ENCODE measurements at places on chromosomes 2 and 18. TPM values are rescaled to one million over a fixed set of nuclear protein-coding genes. Genes with fewer than 3 reads are reported as not detected.

DNA sequence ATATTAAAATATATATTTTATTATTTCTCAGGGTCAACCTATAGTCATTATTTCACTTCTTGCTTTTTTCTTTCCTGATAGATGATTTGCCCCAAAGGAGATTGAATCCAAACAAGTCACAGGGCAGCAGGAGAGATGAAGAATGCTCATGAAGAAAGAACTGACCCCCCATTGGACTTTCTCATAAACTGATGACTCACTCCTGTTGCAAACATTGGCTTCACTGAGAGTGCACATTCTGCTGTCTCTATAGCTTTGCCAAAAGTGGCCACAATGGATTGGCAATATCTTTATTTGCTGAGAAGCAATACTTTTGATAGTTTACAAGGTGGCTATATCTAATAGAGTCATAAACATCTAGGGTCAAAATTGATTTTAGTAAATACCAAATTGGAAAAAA, 55.9 kb upstream of the ZNF385B start:
- no peak for DNase-seq

DNA sequence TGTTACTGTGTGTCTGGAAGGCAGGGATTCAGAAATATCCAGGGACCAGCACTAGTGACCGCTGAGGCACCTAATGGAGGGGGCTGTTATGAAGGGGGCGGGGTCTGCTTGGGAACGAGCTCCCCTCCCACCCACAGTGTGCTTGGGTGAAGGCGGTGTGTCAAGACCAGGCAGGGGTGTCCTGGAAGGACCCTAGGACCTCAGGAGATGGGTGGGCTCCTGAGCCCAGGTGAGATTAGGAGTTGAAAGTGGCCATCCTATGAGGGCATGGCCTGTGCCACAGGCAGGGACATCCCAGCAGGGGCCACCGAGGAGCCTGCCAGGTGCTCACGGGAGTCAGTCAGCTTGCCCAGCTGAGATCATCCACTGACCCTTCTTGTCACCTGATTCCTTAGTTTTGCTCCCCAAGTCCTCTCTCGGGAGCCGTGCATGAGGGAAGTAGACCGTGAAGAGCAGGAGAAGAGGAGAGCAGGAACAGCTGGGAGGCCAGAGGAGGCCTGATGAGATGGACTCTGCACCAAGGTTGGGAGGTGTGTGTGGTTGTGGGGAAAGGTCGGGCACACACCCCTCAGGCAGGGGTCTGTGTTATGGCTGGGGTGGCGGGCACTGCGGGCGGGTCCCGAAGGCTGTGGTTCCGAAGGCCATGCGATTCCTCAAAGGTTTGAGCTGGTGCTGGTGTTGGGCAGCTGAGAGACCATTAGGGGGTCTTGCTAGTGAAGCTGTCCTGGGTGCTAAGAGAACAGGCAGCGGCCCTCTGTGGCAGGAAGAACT, 180.9 kb upstream of the HS6ST1 start:
- no peak for DNase-seq

FSHR gene
- total RNA-seq, result under 0.01 TPM

DNA sequence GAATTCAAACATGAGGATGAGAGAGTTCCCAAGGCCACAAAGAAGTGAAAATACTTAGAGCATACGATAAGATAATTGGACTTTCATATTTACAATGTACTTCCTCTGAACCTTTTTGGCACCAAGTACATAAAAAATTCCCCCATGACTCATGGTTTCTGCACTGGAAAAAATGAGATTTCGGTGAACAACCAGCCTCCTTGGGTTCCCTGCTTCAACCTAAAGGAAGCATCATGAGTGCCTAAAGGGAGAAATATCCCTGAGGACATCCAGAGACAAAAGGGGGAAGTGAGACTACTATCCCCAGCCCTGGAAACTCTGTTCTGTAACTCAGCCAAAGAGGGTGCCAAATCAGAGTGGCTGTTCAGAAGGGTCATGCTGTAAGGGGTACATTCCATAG, 562.7 kb upstream of the SLC39A10 start:
- no peak for DNase-seq

- DNase-seq, result no peak
Measured at GRCh38 chr2:6810961-6811360, 54.7 kb downstream of the CMPK2 start.

EN1 gene
- not detected for total RNA-seq

GRCh38 chr18:56199580-56200330, 438.6 kb downstream of the TXNL1 start:
- DNase-seq, result no peak

- no peak for DNase-seq
Measured at GRCh38 chr2:146068051-146068450, 1548.1 kb upstream of the ZEB2 start.

- no peak for DNase-seq
Measured at GRCh38 chr2:221958224-221958623, 340.6 kb downstream of the PAX3 start.

DNA sequence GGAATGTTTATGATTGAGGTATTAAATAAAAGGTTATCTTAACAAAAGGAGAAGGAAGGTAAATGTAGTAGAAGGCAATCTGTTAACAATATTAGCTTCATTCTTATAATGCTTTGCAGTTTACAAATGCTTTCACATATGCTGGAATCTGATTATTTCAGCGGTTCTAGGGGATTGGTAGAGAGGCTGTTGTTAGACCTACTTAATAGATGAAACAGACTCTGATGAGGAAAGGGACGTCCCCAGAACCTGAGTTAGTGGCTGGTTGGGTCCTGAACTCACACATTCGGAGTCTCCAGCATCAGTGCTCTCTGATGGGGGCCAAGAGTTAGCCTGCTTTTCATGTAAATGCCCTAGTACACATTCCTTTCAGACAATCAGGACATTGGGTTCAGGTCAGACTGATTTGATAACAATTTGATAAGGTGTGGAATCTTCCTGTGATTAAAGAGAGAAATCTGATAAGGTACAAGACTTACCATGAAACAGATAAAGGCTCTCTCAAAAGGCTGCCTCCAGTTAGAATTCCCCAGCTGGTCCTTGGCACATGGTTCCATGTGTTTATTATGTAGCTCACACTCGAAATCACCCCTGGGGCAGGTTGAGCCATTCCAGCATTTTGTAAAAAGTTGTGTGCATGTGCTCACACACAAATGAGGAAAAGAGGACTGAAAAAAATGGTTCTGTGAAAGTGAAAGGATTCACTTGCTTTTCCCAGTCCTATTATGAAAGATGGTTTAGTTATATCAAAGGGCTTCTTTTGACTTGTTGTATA, 103.1 kb downstream of the GPD2 start:
- no peak for DNase-seq

DNA sequence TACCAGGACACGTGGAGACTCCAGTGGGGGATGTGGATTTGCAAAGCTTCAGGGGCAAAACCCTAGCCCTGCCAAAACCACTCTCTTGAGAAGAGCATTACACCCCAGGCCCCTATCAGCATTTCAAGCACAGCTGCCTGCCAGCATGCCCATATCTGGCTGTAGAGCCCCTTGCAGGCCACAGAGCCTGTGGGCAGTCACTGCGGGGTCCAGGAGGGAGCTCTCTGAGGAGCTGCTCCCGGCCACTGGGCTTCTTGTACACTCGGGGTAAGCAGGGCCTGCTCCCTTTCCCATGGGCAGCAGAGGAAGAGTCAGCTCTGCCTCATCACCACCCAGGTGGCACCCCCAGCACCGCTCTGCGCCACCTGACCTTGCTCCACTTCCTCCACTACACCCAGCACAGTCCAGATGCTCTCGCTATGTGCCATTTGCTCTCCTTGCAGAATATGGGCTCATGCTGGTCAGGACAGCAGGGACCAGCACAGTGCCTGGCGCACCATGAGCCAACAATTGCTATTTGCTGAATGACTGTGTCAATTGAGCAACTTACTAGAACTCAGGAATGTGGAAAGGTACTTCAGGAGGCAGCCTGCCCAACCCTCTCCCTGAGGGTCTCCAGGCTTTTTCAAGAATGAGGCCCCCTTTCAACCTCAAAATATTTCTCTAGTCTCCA, 7.4 kb downstream of the CHST10 start:
- DNase-seq, result no peak

Data from hematopoietic multipotent progenitor cell (in vitro differentiated cells).